Adipose tissue (tissue), 3 donors: ENCODE measurements at places on chromosomes 5 and 9. TPM values are rescaled to one million over a fixed set of nuclear protein-coding genes. Genes with fewer than 3 reads are reported as not detected.

NRG2 gene
- polyA plus RNA-seq, result 3.1 TPM

LMNB1 gene
- 2.2 TPM for polyA plus RNA-seq

PPP3R2 gene
- polyA plus RNA-seq, result not detected

DOCK8 gene
- 2.4 TPM for polyA plus RNA-seq

PCDHB16 gene
- 0.90 TPM for polyA plus RNA-seq

C5orf52 gene
- polyA plus RNA-seq, result not detected

BTNL9 gene
- 187 TPM for polyA plus RNA-seq

CDC14B gene
- polyA plus RNA-seq, result 15.7 TPM
